ENCODE measurements at places on chromosomes 5 and 9. TPM values are rescaled to one million over a fixed set of nuclear protein-coding genes. Genes with fewer than 3 reads are reported as not detected.

GRCh38 chr5:12277504-12278192 lies 373.4 kb upstream of the CTNND2 start:
- no peaks in the 10 kb centered on the region for H3K4me1 ChIP-seq
- no peaks in the 10 kb centered on the region for H3K36me3 ChIP-seq
- H3K27me3 ChIP-seq = no peaks in the 10 kb centered on the region
- no peak for DNase-seq

DNA sequence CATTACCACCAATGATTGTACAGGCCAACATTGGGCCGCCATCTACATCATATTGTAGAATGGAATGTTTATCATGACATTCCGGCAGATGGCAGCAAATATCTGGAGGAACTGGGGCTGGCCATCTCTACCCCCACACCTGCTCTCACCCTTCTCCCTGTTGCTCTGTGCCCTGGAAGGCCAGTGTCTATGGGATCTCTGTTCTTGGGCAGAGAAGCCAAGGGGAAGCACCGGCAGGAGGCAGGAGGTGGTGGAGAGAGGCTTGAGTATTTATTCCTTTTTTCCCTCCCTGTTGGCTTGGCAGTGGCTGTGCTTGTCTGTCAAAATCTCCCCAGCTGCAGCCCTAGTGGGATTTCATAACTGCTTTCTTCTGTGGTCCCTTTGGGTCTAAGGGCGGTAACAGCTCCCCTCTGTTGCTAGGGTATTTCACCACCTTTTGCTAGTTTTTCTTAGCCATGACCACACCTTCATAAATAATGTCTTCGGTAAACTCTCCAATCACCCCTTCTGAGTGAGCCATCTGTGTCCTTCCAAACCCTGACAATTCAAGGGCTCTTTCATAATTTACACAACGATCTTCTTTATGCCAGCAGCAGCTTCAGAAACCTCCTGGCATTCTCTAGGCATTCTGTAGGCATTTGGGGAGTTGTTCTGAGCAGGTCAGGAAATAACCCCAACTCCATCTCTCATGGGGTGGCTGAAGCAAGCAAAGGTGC lies 225.8 kb downstream of the MELK start:
- peak; percentile 13 for DNase-seq
- no peaks in the 10 kb centered on the region for H3K36me3 ChIP-seq
- no peaks in the 10 kb centered on the region for H3K4me1 ChIP-seq
- H3K4me3 ChIP-seq = no peak overlapping the region
- peaks cover 23% of the 10 kb centered on the region for H3K27me3 ChIP-seq

- H3K27me3 ChIP-seq = no peaks in the 10 kb centered on the region
- H3K27ac ChIP-seq = no peak overlapping the region
- no peak overlapping the region for H3K4me3 ChIP-seq
- no peak for DNase-seq
- H3K36me3 ChIP-seq = no peaks in the 10 kb centered on the region
- H3K4me1 ChIP-seq = no peaks in the 10 kb centered on the region
Observed at GRCh38 chr9:90441814-90442213, 200.8 kb downstream of the DIRAS2 start.

DNA sequence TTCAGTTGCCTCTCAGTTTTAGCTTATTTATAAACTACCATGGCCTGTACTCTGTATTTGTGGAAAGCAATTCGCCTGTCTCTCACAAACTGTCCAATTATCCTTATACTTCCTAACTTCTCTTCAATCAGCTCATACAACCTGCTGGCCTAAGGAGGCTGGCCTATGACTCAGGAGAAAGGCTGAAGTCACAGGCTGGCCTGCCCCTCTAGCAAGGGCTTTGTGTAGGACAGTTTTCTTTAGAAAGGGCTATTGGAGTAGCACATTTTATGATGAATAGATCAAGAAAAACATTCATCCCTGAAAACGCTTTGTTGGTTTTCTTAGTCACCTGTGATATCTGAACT lies 988.7 kb upstream of the ARRDC3 start:
- H3K4me1 ChIP-seq = no peaks in the 10 kb centered on the region
- H3K36me3 ChIP-seq = no peaks in the 10 kb centered on the region
- no peak overlapping the region for H3K27ac ChIP-seq
- H3K4me3 ChIP-seq = no peak overlapping the region
- no peak for DNase-seq
- H3K27me3 ChIP-seq = no peaks in the 10 kb centered on the region

Gene ADCY2
- total RNA-seq = 0.18 TPM

Gene NOXA1
- total RNA-seq = 0.63 TPM

GRCh38 chr9:131278702-131279111 lies 2.4 kb upstream of the FAM78A start:
- no peak overlapping the region for H3K4me3 ChIP-seq
- peaks cover 7% of the 10 kb centered on the region for H3K36me3 ChIP-seq
- peaks cover 23% of the 10 kb centered on the region for H3K4me1 ChIP-seq

DNA sequence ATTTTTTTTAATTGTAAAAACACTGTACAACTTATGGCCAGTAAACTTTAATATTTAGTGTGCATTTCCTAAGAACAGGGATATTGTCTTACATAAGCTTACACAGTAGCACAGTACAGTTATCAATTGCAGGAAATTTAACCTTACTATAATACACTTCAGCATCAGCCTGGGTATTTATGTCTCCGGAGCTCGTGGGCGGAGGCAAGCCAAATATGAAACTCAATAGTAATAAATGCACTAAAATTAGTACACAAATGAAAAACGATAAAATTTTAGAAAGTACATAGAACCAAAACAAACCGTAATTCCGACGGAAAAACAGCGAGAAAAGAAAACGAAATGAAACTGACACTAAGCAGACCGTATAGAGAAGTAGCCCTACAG lies 91.2 kb downstream of the ANXA2R start:
- no peaks in the 10 kb centered on the region for H3K27me3 ChIP-seq
- no peaks in the 10 kb centered on the region for H3K4me1 ChIP-seq
- H3K4me3 ChIP-seq = no peak overlapping the region
- no peaks in the 10 kb centered on the region for H3K36me3 ChIP-seq

GRCh38 chr5:15787681-15788080 lies 287.7 kb downstream of the FBXL7 start:
- no peaks in the 10 kb centered on the region for H3K36me3 ChIP-seq
- H3K27ac ChIP-seq = no peak overlapping the region
- H3K4me3 ChIP-seq = no peak overlapping the region
- DNase-seq = no peak
- H3K4me1 ChIP-seq = no peaks in the 10 kb centered on the region

DNA sequence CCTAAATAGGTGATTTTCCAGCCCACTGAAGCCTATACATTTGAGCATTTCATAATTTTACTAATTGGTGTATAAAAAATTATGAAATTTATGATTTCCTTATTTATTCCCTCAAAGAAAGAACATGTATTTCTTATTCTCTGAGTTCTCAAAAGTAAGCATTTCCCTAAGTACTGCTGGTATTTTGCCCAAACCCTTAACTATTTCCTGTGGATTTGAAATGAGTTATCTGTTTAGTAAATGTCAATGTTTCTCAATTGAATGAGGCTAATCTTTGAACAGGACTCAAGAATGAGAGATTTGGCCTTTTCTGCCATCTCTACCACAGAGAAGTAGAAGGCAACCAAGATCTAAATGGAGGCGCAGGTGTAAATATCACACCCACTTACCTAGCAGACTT lies 751.7 kb downstream of the TLE1 start:
- no peaks in the 10 kb centered on the region for H3K4me1 ChIP-seq
- no peak overlapping the region for H3K27ac ChIP-seq
- H3K36me3 ChIP-seq = no peaks in the 10 kb centered on the region
- H3K27me3 ChIP-seq = no peaks in the 10 kb centered on the region

- no peak overlapping the region for H3K4me3 ChIP-seq
- no peak overlapping the region for H3K27ac ChIP-seq
- H3K4me1 ChIP-seq = no peaks in the 10 kb centered on the region
- H3K27me3 ChIP-seq = no peaks in the 10 kb centered on the region
- no peak for DNase-seq
Observed at GRCh38 chr5:113875096-113875495, 361.6 kb downstream of the YTHDC2 start.

GRCh38 chr9:69667306-69667705 lies 4.9 kb downstream of the APBA1 start:
- H3K4me1 ChIP-seq = peaks cover 6% of the 10 kb centered on the region
- H3K36me3 ChIP-seq = no peaks in the 10 kb centered on the region
- H3K4me3 ChIP-seq = no peak overlapping the region
- H3K27ac ChIP-seq = no peak overlapping the region
- H3K27me3 ChIP-seq = peaks cover 2% of the 10 kb centered on the region
- DNase-seq = no peak

- H3K36me3 ChIP-seq = no peaks in the 10 kb centered on the region
- no peaks in the 10 kb centered on the region for H3K4me1 ChIP-seq
- H3K27me3 ChIP-seq = no peaks in the 10 kb centered on the region
- H3K4me3 ChIP-seq = no peak overlapping the region
Observed at GRCh38 chr5:107670087-107670931, 428 bp downstream of the EFNA5 start.

GRCh38 chr9:105403552-105404248 lies 44.1 kb upstream of the FSD1L start:
- no peak for DNase-seq
- H3K36me3 ChIP-seq = no peaks in the 10 kb centered on the region
- peaks cover 20% of the 10 kb centered on the region for H3K27me3 ChIP-seq
- no peaks in the 10 kb centered on the region for H3K4me1 ChIP-seq
- H3K27ac ChIP-seq = no peak overlapping the region
- H3K4me3 ChIP-seq = no peak overlapping the region

Gene MYO10
- total RNA-seq = 0.24 TPM

Gene PIP5KL1
- total RNA-seq = 3.7 TPM

GRCh38 chr9:110762783-110763182 lies 94.2 kb downstream of the MUSK start:
- H3K36me3 ChIP-seq = no peaks in the 10 kb centered on the region
- no peak overlapping the region for H3K27ac ChIP-seq
- no peak overlapping the region for H3K4me3 ChIP-seq
- H3K4me1 ChIP-seq = no peaks in the 10 kb centered on the region

DNA sequence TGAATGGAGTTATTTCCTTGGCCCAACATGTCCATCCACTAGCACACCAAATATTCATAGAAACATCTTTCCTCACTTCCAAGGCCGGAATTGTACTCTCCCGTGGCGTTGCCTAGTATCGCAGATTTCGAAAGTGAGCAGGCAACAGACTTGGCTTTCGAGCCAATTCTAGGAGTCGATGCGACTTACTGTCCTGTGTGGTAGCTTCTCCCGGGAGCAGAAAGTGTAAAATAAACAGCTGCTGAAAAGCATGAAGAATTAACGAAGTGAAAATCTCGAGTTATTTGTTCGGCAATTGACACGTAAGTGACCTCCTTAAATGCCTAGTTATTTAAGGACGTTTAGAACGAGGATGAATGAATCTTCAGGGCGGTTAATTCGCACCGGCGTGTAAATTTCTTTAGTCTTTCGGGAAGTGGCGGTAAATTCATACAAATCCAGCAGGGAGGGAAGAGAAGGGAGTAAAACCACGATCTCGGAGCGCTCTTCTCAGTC lies 449 bp upstream of the PCSK5 start:
- H3K36me3 ChIP-seq = no peaks in the 10 kb centered on the region
- DNase-seq = no peak
- H3K27ac ChIP-seq = no peak overlapping the region
- H3K27me3 ChIP-seq = peaks cover 24% of the 10 kb centered on the region

Gene AGXT2
- not detected for total RNA-seq

Gene LECT2
- total RNA-seq = not detected

GRCh38 chr9:127950513-127951289 lies 13.0 kb upstream of the DPM2 start:
- H3K4me1 ChIP-seq = peaks cover 55% of the 10 kb centered on the region
- H3K27me3 ChIP-seq = no peaks in the 10 kb centered on the region
- no peak overlapping the region for H3K4me3 ChIP-seq
- no peak for DNase-seq
- H3K36me3 ChIP-seq = no peaks in the 10 kb centered on the region
- no peak overlapping the region for H3K27ac ChIP-seq

Gene MYORG
- 0.82 TPM for total RNA-seq

GRCh38 chr5:68962757-68963484 lies 130.9 kb upstream of the SLC30A5 start:
- no peaks in the 10 kb centered on the region for H3K4me1 ChIP-seq
- no peak overlapping the region for H3K4me3 ChIP-seq
- H3K36me3 ChIP-seq = no peaks in the 10 kb centered on the region
- H3K27me3 ChIP-seq = peaks cover 5% of the 10 kb centered on the region

DNA sequence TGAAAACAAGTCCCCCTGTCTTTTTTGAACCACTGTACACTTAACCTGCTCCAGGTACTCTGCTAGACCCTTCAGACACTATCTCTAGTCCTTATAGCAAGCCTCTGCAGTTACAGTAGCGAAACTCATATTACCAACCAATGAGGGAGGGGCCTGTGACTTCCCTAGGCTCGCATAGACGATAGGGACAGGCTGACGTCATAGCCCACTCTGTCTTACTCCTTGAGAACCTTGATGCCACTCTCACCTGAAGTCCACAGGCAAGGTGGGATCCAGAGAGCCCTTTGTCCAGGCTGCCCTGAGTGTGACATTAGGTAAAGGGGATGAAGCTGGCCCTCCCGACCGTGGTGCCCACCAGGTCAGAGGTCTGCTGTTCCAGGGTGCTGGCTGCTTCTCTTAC lies 65.3 kb downstream of the ACTBL2 start:
- DNase-seq = no peak
- no peaks in the 10 kb centered on the region for H3K36me3 ChIP-seq
- H3K27ac ChIP-seq = no peak overlapping the region
- no peaks in the 10 kb centered on the region for H3K4me1 ChIP-seq

- H3K27me3 ChIP-seq = peaks cover 40% of the 10 kb centered on the region
- H3K4me3 ChIP-seq = no peak overlapping the region
- peaks cover 6% of the 10 kb centered on the region for H3K4me1 ChIP-seq
- no peaks in the 10 kb centered on the region for H3K36me3 ChIP-seq
Observed at GRCh38 chr9:113523421-113524141, 60.1 kb downstream of the RGS3 start.

Gene ADAMTS2
- total RNA-seq = not detected

Gene CORO2A
- 21.3 TPM for total RNA-seq
